Fibroblast of gingiva (primary cell): ENCODE measurements at places on chromosomes 13 and 19.

GRCh38 chr19:16078759-16079707 lies 2.7 kb downstream of the TPM4 start:
- DNase-seq, result peak; percentile 96

DNA sequence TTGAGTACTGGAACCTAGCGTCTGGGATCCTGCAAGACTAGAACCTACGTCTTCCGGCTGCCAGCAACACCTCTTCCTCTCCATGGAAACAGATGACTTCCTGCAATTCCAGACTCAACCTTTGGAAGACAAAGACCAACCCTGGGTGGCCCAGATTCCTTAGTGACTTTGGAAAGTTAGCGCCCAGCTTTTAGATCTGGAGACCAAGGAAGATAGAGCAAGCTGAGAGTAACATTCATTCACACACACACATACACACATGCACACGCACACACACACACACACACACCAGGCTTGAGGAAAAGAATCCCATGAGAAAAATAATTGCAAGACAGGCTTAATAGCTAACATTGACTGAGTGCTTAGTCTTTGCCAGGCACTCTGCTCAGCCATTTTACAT lies 788.9 kb downstream of the UQCRFS1 start:
- no peak for DNase-seq

DNA sequence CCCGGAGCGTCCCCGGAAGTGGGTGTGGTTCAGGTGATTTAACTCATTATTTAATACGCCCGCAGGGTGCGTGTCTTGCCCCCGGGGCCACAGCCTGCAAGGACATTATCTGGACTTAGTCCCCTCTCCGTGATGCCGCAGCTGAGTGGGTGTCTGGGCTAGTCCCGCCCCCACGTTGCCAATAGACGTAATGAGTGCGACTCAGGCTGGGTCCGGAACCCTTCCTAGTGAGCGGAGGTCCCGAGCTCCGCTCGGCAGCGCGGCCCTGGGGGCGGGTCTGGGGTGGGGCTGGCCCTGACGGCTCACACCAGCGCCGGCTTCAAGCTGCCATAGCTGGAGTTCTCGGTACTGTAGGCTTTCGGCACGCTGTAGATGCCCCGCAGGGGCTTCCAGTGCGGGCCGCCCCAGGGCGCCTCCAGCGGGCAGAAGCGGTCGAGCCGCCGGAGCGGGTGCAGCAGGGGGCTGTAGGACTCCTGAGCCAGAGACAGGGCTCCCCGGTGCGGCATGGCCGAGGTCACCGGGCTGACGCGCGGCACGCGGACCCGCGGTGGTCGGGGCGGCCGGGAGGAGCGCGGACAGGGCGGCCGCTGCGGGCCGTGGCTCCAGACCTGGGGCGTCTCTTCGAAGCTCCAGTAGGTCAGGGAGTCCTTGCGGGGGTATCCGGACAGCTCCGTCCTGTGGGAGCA lies 918 bp upstream of the LHB start:
- DNase-seq, result peak; percentile 31

- DNase-seq, result no peak
Measured at GRCh38 chr13:74047931-74048600, 86.1 kb downstream of the KLF12 start.

- no peak for DNase-seq
Measured at GRCh38 chr13:95209109-95209508, 92.1 kb downstream of the ABCC4 start.

DNA sequence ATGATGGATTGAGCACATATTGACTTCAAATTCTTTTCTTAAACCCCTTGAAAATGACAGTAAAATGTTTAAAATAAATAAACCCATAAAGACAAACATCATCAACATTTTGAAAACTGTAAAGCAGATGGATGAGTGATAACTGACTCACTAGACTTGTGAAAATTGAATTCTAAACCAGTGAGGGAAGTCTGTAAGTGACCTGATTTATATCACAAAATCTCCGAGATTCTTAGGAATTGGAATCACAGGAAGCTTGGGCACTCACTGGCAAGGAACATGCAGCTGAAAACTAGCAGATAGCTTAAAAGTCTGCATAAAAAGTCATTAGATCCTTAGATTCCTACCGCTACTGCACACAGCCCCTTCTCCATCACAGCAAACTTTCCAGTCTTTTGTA lies 51.3 kb upstream of the TSC22D1 start:
- no peak for DNase-seq

- DNase-seq, result peak; percentile 44
Measured at GRCh38 chr19:20186174-20186573, 19.2 kb downstream of the ZNF486 start.

GRCh38 chr13:97235549-97236231 lies 13.6 kb downstream of the MBNL2 start:
- no peak for DNase-seq

- DNase-seq, result peak; percentile 51
Measured at GRCh38 chr19:41449079-41449864, 6.3 kb downstream of the ERICH4 start.

- no peak for DNase-seq
Measured at GRCh38 chr13:52638666-52639328, 3.4 kb upstream of the HNRNPA1L2 start.

DNA sequence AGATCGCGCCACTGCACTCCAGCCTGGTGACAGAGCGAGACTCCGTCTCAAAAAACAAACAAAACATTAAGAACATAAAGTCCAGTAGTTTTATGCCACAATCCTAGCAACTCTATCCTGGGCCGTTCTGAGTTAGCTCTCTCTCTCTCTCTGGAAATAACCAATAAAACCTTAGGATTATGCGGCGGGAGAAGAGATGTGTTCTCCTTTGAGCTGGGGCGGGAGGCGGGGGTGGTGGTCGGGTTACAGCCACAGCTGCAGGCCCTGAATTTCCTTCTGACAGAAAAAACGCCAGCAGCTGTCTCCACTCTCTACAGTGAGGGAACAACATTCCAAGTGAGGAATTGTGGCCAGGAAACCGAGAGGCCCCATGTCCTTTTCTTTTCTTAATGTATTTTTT lies 9.1 kb upstream of the PNMA8A start:
- DNase-seq, result peak; percentile 61

DNA sequence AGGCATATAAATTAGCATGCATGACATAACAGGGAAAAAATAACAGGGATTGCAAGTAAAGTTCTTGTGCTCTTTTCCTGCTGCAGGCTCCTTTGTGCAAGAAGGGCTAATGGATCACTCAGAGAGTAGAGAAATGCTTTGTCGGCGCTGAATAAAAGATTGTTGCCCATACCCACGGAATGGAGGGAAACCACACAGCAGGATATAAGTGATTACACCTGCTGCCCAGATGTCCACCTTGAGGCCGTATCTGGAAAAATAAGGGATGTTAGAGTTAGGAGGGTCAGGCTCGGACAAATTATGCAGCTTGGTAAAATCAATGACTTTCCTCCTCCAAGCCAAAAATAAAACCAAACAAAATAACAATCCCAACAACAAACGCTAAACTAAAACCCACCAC lies 322.3 kb downstream of the DCLK1 start:
- no peak for DNase-seq

- no peak for DNase-seq
Measured at GRCh38 chr13:43306372-43306771, 283.0 kb downstream of the DNAJC15 start.

- DNase-seq, result no peak
Measured at GRCh38 chr19:6735181-6735911, 2.0 kb downstream of the GPR108 start.

- DNase-seq, result peak; percentile 53
Measured at GRCh38 chr19:52673014-52673413, 34.9 kb upstream of the ZNF83 start.

- DNase-seq, result no peak
Measured at GRCh38 chr19:47006496-47006895, 13.1 kb upstream of the NPAS1 start.

DNA sequence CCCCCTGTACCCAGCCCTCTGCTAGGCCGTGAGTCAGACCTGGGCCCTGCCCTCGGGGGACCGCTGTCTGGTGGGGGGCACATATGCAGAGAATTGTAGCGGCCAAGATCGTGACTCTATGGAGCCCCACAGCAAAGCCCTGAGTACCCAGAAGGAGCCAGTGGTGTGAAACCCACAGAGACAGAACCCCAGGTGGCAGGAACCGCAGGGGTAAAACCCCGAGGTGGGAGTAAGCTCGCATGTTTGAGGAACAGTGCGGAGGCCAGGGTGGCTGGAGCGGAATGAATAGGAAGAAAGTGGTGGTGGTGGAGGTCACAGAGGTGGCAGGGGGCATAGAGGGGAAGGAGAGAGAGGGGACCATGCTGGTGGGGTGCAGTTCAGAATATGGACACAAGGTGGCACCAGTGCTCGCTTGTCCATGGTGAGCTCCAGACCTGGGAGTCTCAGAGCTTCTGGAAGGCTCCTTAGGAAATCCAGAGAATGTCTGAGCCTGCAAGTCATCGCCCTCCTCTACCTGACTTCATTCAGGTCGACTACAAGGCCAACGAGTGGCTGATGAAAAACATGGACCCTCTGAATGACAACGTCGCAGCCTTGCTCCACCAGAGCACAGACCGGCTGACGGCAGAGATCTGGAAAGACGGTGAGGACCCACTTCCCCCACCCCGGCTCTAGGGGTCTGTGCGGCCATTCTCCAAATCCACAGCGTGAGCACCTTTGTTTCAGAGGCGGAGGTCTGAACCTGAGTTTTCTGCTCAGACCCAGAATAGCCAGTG lies 48.9 kb downstream of the MYH14 start:
- DNase-seq, result no peak

DNA sequence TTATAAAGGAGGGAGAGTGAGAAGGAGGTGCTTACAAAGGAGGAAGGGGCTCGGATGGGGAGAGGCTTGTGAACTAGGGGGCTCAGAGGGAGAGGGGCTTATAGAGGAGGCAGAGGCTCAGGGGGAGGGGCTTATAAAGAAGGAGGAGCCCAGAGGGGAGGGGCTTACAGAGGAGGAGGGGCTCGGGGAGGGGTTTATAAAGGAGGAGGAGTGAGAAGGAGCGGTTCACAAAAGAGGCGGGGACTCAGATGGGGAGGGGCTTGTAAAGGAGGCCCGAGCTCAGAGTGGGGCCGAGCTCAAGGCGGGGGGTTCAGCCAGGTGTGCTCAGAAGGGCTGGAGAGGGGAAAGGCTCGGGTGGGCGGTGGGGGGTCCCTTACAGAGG lies 500 bp downstream of the SMIM24 start:
- no peak for DNase-seq

- no peak for DNase-seq
Measured at GRCh38 chr13:79906345-79906744, 425.4 kb downstream of the NDFIP2 start.

DNA sequence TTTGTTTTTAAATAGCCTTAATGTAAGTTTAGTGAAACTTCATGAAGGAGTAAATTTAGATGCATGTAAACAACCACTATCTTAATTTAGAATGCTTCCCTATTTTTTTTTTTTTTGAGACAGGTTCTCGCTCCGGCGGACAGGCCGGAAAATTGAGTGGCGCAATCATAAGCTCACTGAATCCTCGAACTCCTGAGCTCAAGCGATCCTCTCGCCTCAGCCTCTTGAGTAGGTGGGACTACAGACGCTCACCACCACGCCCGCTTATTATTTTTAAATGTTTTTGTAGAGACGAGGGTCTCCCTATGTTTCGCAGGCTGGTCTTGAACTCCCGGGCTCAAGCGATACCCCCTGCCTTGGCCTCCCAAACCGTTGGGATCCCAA lies 1.6 kb downstream of the TEX30 start:
- DNase-seq, result no peak

- peak; percentile 97 for DNase-seq
Measured at GRCh38 chr13:51590971-51591627, 6.8 kb downstream of the WDFY2 start.

- no peak for DNase-seq
Measured at GRCh38 chr13:104281910-104282309, 1215.7 kb upstream of the SLC10A2 start.

DNA sequence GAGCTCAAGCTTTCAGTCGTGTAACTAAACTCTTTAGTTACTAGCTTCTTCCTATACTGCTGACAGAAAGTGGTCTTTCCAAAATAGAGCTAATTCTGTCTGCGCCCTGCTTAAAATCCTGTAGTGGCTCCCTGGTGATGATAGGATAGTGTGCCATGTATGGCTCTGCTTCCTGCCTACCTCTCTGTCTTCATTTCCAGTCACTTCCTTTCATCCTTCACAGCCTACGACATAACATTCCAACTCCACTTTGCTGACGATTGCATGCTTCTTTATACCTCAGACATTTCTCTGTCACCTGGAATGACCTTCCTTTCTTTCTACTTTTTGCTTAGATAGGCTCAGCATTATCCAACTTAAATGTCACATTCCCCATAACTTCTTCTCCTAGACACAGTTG lies 190.8 kb downstream of the MAB21L1 start:
- DNase-seq, result no peak

- DNase-seq, result no peak
Measured at GRCh38 chr13:111145506-111145905, 30.4 kb downstream of the ARHGEF7 start.

GRCh38 chr19:43743059-43743458 lies 11.7 kb downstream of the SMG9 start:
- no peak for DNase-seq

DNA sequence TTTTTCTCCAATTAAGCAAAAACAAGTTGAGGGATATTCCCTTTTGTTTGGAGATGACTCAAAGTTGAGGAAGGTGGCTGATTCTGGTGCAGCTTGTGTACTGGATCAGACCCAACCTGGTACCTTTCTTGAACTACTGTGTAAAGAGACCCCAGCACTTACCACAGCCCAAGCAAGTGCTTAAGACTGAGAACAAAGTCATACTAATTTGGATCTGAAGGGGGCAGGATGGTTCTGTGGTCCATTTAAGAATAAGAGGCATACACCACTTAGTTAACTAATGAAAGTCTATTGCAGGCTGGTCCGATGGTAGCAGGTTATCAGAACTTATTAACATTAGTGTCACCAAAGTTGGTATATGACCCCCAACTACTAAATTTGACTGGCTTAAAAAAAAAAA lies 6.3 kb downstream of the THSD1 start:
- no peak for DNase-seq

- peak; percentile 95 for DNase-seq
Measured at GRCh38 chr19:1265615-1266128, 3.5 kb upstream of the CIRBP start.

DNA sequence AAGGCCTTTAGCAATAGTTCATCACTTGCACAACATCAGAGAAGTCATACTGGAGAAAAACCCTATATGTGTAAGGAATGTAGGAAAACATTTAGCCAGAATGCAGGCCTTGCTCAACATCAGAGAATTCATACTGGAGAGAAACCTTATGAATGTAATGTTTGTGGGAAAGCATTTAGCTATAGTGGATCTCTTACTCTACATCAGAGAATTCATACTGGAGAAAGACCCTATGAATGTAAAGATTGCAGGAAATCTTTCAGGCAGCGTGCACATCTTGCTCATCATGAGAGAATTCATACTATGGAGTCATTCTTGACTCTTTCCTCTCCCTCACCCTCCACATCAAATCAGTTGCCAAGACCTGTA lies 19.8 kb downstream of the ZNF583 start:
- DNase-seq, result no peak

DNA sequence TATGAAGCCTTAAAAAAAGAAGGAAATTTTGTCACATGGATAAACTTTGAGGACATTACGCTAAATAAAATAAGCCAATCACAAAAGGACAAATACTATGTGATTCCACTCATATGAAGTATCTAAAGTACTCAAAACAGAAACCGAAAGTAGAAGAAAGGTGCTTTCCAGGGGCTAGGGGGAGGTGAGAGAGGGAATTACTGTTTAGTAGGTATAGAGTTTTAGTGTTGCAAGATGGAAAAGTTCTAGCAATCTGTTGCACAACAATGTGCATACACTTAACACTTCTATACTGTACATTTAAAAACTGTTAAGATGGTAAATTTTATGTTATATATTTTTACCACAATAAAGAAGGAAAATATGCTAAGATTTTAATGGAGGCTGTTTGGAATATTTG lies 83.0 kb downstream of the POLR1D start:
- no peak for DNase-seq

- no peak for DNase-seq
Measured at GRCh38 chr13:60959427-60959826, 456.2 kb downstream of the PCDH20 start.

- DNase-seq, result no peak
Measured at GRCh38 chr19:30908262-30908771, 440.9 kb downstream of the TSHZ3 start.
